ENCODE measurements at places on chromosomes 11 and 22. TPM values are rescaled to one million over a fixed set of nuclear protein-coding genes. Genes with fewer than 3 reads are reported as not detected.
A peak's percentile ranks its signal among the peaks of the same experiment; 100 is the strongest.

The SPTY2D1 gene
- 26.9 TPM for total RNA-seq

The MTFP1 gene
- 8.2 TPM for total RNA-seq

DNA sequence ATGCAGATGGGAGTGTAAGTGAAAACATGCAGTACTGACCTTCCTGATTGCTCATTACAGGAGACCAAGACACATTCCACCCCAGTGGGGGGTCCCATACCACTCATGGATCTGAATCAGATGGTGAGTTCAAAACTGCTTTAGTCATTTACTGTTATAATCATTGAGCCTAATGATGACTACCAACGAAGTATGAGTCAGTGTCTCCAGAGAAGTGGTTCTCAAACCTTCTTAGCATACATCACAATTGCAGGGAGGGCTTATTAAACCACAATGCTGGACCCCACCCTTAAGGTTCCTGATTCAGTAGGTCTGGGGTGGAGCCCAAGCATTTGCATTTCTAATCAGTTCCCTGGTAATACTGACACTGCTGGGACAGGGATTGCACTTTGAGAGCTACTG is 75.8 kb downstream of the CD44 start:
- H3K4me3 ChIP-seq, result no peak overlapping the region
- H3K36me3 ChIP-seq, result no peaks in the 10 kb centered on the region
- no peaks in the 10 kb centered on the region for H3K4me1 ChIP-seq
- no peak overlapping the region for H3K27ac ChIP-seq
- peaks cover 8% of the 10 kb centered on the region for H3K27me3 ChIP-seq

DNA sequence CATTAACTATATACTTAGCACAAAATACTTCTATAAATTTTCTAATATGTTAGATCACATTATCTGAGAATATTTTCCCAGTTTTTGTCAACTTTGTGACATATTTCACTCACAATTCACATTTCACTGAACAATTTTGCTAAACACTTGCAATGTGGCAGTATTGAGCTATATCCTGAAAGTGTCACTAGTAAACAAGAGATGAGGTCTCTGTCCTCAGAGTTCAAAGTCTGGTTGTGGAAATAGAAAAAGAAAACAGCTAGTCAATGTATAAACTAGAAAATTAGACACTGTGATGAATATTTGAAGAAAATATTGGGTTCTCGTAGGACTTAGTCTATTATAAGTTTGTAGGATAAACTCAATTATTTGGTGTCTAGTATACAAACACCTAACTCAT is 87.4 kb upstream of the CHORDC1 start:
- no peak overlapping the region for H3K4me3 ChIP-seq
- H3K4me1 ChIP-seq, result peaks cover 13% of the 10 kb centered on the region
- H3K27ac ChIP-seq, result no peak overlapping the region
- no peaks in the 10 kb centered on the region for H3K27me3 ChIP-seq
- DNase-seq, result no peak

- no peak for DNase-seq
- H3K4me3 ChIP-seq, result no peak overlapping the region
- no peaks in the 10 kb centered on the region for H3K4me1 ChIP-seq
- H3K27me3 ChIP-seq, result no peaks in the 10 kb centered on the region
- no peaks in the 10 kb centered on the region for H3K36me3 ChIP-seq
- H3K27ac ChIP-seq, result no peak overlapping the region
These were observed 79.6 kb downstream of the BMAL1 start for GRCh38 chr11:13357232-13357631.

GRCh38 chr11:131137046-131137445 is 220.8 kb upstream of the SNX19 start:
- DNase-seq, result no peak
- peaks cover 9% of the 10 kb centered on the region for H3K27me3 ChIP-seq
- H3K4me1 ChIP-seq, result no peaks in the 10 kb centered on the region

DNA sequence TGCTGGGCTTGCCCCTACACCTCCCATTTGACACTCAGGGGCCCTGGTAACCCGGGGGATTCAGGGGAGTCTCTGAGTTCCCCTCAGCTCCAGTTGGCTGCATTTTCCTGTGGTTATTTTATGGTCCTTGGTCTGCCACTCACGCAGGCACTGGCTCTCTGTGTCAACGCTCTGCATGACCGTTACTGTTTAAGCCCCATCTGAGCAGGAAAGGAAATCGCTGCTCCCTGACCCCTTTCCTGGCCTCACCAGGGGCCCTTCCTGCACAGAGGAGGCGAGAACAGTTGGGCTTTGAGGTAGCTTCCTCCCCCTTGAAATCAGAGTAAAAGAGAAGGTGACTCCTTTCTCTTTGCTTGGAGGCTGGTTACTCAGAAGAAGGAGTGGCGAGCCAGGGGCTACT is 2.4 kb downstream of the C1QTNF4 start:
- no peak for DNase-seq
- no peak overlapping the region for H3K4me3 ChIP-seq
- peaks cover 12% of the 10 kb centered on the region for H3K4me1 ChIP-seq
- no peak overlapping the region for H3K27ac ChIP-seq
- peaks cover 43% of the 10 kb centered on the region for H3K27me3 ChIP-seq
- no peaks in the 10 kb centered on the region for H3K36me3 ChIP-seq

DNA sequence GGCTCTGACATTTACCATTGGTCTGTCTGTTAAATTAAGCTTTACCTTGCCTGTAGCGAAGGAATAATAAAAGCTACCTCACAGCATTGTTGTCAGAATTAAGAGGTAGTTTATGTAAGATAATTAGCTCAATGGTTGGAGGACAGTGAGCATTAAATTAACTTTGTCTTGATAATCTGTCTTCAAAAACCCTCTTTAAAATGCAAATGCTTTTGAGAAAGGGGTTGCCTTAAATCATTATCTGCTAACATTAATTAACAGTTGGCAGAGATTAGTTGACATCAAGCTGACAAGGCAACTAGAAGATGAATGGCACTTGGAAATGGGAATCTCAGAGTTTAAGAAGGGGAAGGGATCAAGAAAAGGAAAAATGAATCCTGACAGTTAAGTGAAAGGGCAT is 761.1 kb upstream of the ARHGAP42 start:
- no peak overlapping the region for H3K4me3 ChIP-seq
- H3K27me3 ChIP-seq, result no peaks in the 10 kb centered on the region
- H3K4me1 ChIP-seq, result no peaks in the 10 kb centered on the region
- H3K36me3 ChIP-seq, result peaks cover 12% of the 10 kb centered on the region

DNA sequence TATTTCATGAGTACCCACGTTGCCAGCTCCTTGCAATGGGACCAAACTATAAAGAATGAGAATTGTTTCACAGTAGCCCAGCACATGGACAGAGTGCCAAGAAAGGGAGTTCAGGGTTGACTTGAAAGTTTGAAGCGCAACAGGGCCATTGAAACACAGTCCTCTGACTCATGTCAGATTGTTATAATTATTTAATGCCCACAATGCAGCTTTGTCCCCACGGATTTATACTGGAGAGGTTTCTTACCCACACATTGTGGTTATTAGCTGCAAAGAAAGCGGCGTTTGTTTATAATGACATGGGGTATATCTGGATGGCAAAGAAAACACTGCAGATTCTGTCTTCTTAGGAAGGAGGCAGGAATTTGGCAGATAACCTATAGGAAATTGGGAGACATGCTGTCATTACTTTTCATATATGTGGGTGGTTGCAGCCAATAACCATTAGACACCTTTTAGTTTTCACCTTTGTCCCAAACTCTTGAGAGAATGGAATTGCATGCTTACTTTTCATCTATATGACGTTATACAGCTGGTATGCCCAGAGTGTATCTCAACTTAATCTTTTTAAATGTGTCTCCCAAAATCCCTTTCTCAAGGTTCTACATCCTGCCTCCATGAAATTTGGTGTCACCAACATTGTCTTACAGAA is 143.6 kb downstream of the TEAD1 start:
- peaks cover 5% of the 10 kb centered on the region for H3K36me3 ChIP-seq
- no peak overlapping the region for H3K4me3 ChIP-seq
- H3K4me1 ChIP-seq, result peaks cover 56% of the 10 kb centered on the region
- no peak for DNase-seq
- peak overlapping the region; percentile 30 for H3K27ac ChIP-seq
- H3K27me3 ChIP-seq, result no peaks in the 10 kb centered on the region

- no peak overlapping the region for H3K27ac ChIP-seq
- H3K27me3 ChIP-seq, result no peaks in the 10 kb centered on the region
These were observed 21.5 kb downstream of the MTCH2 start for GRCh38 chr11:47620836-47621378.

DNA sequence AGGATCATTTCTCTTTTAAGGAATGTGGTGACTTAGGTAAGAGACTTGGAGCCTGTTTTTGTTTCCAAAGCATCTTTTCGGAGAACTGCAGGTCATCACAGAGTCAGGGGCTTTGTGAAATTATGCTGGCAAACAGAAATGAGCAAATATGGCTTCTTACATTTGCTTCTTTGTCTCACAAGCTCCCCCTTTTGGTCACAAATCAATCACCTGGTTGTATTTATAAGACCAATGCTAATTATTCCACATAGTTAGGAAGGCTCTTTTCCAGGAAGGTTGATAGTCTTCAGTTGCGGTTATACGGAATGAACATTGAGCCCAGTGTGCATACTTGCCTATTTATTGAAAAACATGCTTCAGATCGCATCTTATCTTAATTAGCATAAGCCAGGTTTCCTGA is 34.6 kb upstream of the CEP126 start:
- peaks cover 9% of the 10 kb centered on the region for H3K27me3 ChIP-seq
- no peak overlapping the region for H3K4me3 ChIP-seq
- no peaks in the 10 kb centered on the region for H3K4me1 ChIP-seq
- H3K36me3 ChIP-seq, result no peaks in the 10 kb centered on the region
- DNase-seq, result no peak
- H3K27ac ChIP-seq, result no peak overlapping the region

GRCh38 chr22:43226377-43227238 is 39.7 kb upstream of the TTLL12 start:
- H3K36me3 ChIP-seq, result no peaks in the 10 kb centered on the region
- H3K27me3 ChIP-seq, result no peaks in the 10 kb centered on the region
- H3K4me1 ChIP-seq, result peaks cover 33% of the 10 kb centered on the region
- H3K27ac ChIP-seq, result peak overlapping the region; percentile 58
- no peak overlapping the region for H3K4me3 ChIP-seq

DNA sequence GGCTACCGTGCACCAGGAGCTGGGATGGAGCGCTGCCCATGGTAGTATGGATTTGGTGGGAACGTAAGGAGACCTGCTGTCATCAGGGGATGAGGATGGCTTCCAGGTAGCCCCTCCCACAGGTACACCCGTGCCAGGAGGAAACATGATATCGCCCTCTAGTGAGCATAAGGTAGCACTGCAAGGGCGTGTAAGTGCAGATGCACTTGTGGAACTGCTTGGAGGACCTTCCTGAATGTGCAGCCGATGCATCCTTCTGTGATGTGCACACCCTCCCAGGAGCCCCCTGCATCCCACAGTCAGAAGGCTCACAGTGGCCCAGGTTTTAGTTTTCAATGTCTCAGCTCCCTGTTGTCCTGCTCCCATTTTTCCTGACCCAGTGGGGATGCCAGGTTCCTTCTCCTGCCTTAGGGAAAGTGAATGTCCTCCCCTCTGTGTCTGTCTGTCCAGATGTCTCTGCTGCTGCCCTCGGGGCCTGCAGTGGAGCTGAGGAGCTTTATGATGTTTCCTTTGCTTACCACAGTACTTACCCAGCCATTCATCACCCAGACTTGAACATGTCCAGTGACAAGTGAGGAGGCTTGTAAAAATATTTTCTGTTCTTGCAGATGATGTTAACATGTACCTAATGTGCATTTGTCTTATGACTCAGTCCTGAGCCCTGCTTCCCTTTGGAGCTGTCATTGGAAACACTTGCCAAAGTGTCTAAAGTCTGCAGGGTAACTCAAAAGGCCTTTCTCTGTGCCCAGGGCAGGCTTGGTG is 49.2 kb downstream of the DBX1 start:
- DNase-seq, result peak; percentile 66
- H3K4me1 ChIP-seq, result peaks cover 18% of the 10 kb centered on the region
- no peaks in the 10 kb centered on the region for H3K27me3 ChIP-seq
- peak overlapping the region; percentile 73 for H3K27ac ChIP-seq

- peaks cover 9% of the 10 kb centered on the region for H3K36me3 ChIP-seq
- H3K4me3 ChIP-seq, result no peak overlapping the region
- no peak for DNase-seq
- no peaks in the 10 kb centered on the region for H3K27me3 ChIP-seq
These were observed 5.8 kb downstream of the CCND1 start for GRCh38 chr11:69646493-69647389.

DNA sequence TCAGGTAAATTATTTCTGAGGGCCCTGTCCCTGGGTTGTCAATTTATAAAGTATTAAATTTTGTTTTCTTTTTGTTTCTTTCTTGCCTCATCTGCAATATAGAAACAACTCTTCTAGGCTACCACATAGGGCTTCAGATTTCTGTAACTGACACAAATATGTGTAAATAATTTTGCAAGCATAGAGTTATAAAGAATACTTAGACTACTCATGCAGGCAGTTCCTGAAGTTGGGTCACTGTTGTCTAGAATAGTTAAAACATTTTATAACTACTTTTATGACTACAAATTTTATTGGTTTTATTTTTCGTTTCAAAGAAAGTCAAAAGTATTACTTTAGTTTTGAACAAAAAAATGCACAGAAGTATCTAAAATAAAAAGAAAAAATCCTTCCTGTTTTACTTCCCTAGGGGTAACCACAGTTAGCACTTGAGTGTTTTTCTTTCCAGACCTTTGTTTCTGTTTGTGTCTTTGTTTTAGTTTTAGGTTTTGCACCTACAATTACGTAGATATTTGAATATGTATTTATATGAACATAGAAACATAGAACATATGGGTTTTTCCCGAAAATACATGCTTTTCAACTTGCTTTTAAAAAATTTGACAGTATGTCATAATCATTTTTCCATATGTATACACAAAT is 12.4 kb upstream of the TMEM123 start:
- no peaks in the 10 kb centered on the region for H3K27me3 ChIP-seq
- no peak overlapping the region for H3K4me3 ChIP-seq
- H3K27ac ChIP-seq, result no peak overlapping the region
- no peak for DNase-seq
- H3K4me1 ChIP-seq, result peaks cover 29% of the 10 kb centered on the region

- peak overlapping the region; percentile 73 for H3K27ac ChIP-seq
- peak; percentile 78 for DNase-seq
- no peaks in the 10 kb centered on the region for H3K27me3 ChIP-seq
- peaks cover 18% of the 10 kb centered on the region for H3K4me1 ChIP-seq
These were observed 14.8 kb upstream of the RPS3 start for GRCh38 chr11:75384438-75385080.

GRCh38 chr11:75778962-75779361 is 10.4 kb downstream of the DGAT2 start:
- DNase-seq, result no peak
- H3K4me3 ChIP-seq, result no peak overlapping the region
- no peaks in the 10 kb centered on the region for H3K36me3 ChIP-seq
- H3K4me1 ChIP-seq, result no peaks in the 10 kb centered on the region

- no peak overlapping the region for H3K4me3 ChIP-seq
- peaks cover 57% of the 10 kb centered on the region for H3K4me1 ChIP-seq
- DNase-seq, result no peak
- no peaks in the 10 kb centered on the region for H3K27me3 ChIP-seq
These were observed 227.4 kb downstream of the CADM1 start for GRCh38 chr11:115276799-115277198.
